Cardiac muscle cell (in vitro differentiated cells and primary cell): ENCODE measurements at places on chromosomes 3 and 15. TPM values are rescaled to one million over a fixed set of nuclear protein-coding genes. Genes with fewer than 3 reads are reported as not detected.
A peak's percentile ranks its signal among the peaks of the same experiment; 100 is the strongest.

GRCh38 chr3:150761831-150762661 is 923 bp downstream of the SIAH2 start:
- peak; percentile 60 for DNase-seq

Gene HIGD2B
- 0.99 TPM in 1 of 2 replicates, not detected in the other for polyA plus RNA-seq

Gene SNTN
- not detected in 2 replicates for polyA plus RNA-seq

GRCh38 chr3:186772701-186773417 is 10.5 kb upstream of the EIF4A2 start:
- DNase-seq, result no peak

DNA sequence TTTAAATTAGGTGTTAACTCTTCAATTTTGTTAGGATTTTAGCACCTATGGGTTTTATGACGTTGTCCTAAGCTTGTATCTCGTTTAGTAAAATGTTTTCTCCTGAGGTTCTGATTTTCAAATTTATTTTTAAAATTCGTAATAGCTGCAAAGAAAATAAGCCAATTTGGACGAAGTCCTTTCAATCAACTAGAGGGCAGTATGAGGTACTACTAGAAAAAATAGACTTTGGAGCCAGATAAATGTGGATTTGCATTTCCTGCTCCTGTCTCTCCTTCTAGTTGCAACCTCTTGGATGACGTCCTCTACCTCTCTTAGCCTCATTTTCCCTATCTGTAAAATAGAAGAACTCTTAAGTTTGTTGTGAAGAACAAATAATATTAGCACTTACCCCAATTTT is 81.1 kb downstream of the SLTM start:
- DNase-seq, result no peak

GRCh38 chr3:41598402-41599126 is 363.3 kb downstream of the ULK4 start:
- peak; percentile 59 for DNase-seq

DNA sequence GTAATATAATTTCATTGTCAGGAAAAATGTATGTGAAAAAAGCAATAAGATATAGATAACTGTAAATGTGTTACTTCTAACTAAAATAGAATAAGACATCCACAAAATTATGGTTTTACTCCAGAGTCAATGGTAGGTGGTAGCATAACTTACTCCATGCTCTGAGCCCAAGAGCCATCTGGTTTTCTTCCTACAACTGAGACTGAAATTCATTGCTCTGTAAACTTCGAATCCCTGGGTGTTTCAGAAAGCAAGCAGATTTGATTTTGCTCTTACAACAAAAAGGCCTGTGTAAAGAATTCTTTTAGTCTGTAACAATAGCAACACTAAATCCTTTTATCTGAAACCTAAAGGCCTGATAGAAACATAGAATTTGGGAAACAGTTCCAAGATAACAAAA is 805.9 kb downstream of the AGBL1 start:
- no peak for DNase-seq

Gene SSR3
- polyA plus RNA-seq, result 202 and 266 TPM in 2 replicates

DNA sequence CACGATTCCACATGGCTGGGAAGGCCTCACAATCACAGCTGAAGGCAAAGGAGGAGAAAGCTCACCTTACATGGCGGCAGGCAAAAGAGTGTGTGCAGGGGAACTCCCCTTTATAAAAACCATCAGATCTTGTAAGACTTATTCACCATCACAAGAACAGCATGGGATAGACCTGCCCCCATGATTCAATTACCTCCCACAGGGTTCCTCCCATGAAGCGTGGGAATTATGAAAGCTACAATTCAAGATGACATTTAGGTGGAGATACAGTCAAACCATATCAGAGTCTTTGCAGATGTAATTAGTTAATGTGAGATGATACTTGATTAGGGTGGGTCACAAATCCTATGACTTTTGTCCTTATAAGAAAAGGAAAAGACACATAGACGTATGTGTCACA is 688.9 kb downstream of the GBE1 start:
- no peak for DNase-seq

Gene TIMMDC1
- 256 and 308 TPM in 2 replicates for polyA plus RNA-seq

DNA sequence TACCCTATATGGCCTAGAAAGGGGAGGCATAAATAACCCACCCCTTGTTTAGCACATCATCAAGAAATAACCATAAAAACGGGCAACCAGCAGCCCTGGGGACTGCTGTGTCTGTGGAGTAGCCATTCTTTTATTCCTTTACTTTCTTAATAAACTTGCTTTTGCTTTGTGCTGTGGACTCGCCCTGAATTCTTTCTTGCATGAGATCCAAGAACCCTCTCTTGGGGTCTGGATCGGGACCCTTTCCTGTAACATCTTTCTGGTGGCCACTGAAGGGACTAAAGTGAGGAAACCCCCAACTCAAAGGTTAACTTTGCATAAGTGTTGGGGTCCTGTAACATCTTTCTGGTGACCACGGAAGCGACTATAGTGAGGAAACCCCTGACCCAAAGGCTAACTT is 15.7 kb upstream of the HHATL start:
- no peak for DNase-seq

Gene C15orf62
- polyA plus RNA-seq, result 1.5 and 2.8 TPM in 2 replicates

GRCh38 chr15:89098281-89098680 is 10.0 kb downstream of the ABHD2 start:
- DNase-seq, result no peak

Gene FAM81A
- 2.9 and 5.1 TPM in 2 replicates for polyA plus RNA-seq

DNA sequence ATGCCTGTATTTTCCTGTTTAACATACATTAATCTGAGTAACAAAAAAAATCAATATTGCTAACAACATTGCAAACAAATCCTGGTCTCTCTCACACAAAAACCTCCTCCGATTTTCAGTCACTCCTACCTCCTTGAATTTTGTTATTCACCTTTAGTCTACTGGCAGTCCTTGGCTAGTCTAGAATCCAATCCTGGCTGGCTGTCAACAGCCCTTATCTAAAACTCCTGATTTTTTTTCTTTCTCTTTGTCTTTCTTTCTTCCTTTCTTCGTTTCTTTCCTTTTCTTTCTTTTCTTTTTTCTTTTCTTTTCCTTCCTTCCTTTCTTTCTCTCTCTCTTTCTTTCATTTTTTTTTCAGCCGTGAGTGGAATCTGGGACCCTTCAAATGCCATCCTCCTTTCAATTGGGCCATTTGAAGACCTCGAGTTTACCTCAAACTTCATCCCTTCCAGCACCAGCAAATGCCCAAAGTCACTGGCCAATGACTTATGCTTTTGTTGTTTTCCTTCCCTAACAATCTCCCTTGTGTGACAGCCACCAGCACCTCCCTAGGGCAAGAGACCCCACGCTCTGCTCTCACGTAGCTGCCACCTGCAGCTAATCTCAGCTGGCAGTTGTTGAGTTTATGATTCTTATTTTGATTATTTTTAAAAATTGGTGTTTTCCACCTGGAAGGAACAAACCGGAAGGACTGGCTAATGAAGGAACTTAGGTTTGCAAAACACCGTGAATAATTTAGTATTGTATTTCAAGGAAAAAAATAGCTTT is 6.8 kb upstream of the ONECUT1 start:
- DNase-seq, result no peak

DNA sequence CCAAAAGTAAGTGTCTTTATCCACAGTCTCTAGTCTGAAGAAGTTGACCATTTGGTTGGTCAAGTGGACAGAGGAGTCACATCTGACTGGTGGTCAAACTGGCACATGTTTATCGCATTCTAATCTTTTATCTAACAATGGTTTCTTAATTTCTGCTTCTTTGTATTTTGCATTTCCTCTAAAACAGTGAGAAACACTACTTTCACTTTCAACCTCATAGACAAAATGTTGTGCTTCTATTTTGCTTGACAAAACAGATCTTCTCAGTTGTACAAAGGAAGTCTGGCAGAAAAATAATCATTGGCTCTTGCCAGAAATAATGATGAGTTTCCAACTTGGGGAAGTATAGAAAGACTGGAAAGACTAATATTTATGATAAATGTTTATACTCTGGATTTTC is 103.9 kb downstream of the MME start:
- DNase-seq, result no peak

- DNase-seq, result peak; percentile 77
Observed at GRCh38 chr3:113695786-113696645, at the start of gene USF3. Gene USF3, minus strand, starts transcription at chr3:113696642. Its CDS starts 21,764 bp downstream, at chr3:113674878.

GRCh38 chr3:16995601-16996000 is 110.8 kb downstream of the PLCL2 start:
- DNase-seq, result no peak

Gene CNTN4
- polyA plus RNA-seq, result 3.9 and 7.9 TPM in 2 replicates

DNA sequence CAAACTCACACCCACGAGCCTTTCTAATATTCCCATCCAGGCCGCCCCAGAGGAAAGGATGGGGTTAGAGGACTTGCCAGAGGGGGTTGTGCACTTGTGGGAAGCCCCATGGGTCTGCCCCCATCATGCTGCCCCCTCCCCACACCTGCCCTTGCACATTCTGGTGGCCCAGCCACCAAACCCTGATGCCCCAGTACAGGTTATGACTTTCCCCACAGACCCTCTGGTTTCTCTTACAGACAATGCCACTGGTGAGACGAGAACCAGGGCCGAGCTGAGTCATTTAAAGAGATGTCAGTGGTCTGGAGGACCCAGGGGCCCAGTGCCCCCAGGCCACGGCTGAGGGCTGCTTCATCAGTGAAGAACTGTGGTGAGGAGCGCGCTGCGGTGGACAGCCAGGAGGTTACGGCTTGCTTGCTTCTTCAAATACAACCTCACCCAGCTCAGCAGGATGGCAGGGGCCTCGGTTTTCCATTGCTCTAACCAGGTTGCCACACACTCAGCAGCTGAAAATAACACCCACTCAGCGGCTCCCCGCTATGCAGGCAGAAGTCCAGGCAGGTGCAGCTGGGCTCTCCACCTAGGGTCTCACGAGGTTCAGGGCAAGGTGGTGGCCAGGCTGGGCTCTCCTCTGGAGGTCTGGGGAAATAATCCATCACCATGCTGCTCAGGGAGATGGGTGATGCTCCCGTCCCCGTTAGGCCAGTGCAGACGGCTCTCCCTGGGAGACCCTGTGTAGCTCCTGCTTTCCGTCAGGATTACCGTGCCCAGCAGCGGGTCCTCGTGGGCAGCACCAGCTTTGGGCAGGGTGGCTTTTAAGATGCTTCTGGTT is 13.8 kb upstream of the SNRPA1 start:
- DNase-seq, result no peak

Gene CCDC39
- 0.62 TPM in 1 of 2 replicates, not detected in the other for polyA plus RNA-seq

Gene TLR9
- 0.51 TPM in 1 of 2 replicates, not detected in the other for polyA plus RNA-seq

Gene SPG11
- polyA plus RNA-seq, result 15.7 and 30.3 TPM in 2 replicates

GRCh38 chr3:38264779-38265178 is 833 bp upstream of the SLC22A13 start:
- peak; percentile 67 for DNase-seq
